ENCODE measurements at places on chromosomes 7 and 10. TPM values are rescaled to one million over a fixed set of nuclear protein-coding genes. Genes with fewer than 3 reads are reported as not detected.

GRCh38 chr10:70618663-70619062 lies 16.1 kb upstream of the PRF1 start:
- DNase-seq: no peak

GRCh38 chr10:19077276-19077675 lies 28.7 kb downstream of the MALRD1 start:
- DNase-seq: no peak

DNA sequence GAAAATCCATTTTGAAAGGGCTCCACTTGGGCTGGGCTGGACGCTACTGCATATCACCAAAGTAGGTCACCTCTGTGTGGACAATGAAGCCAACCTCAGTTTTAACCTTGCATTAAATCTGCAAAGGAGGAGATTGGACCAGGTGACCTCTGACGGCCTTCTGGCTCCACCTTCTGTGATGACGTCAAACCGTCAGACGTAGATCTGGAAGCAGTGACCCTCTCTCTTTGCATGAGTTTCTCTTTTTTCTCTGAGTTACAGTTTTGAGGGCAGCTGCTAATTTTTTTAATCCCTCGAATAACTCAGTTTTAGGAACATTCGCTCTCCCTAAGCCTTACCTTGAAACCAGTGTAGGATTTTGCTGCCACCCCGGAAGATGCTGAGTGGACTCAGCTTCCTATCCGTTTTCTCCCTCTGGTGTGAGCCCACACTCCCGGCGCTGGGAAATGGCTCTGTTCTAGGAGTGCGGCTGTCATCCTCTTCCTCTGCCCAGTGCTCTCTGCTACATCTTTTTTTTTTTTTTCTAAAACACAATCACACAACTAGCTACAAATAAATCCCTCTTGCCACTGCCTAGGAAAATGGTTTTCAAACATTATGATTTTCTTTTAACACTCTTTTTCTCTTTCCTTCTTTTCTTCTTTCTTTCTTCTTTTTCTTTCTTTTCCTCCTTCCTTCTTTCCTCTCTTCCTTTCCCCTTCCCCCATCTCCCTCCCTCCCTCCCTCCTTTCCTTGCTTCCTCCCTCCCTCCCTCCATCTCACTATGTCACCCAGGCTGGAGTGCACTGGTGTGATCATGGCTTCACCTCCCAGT lies 27.7 kb upstream of the NMT2 start:
- DNase-seq: no peak

GRCh38 chr10:27564880-27565279 lies 60.8 kb downstream of the RAB18 start:
- no peak for DNase-seq

GRCh38 chr10:80421707-80422536 lies 13.6 kb downstream of the PRXL2A start:
- no peak for DNase-seq

DNA sequence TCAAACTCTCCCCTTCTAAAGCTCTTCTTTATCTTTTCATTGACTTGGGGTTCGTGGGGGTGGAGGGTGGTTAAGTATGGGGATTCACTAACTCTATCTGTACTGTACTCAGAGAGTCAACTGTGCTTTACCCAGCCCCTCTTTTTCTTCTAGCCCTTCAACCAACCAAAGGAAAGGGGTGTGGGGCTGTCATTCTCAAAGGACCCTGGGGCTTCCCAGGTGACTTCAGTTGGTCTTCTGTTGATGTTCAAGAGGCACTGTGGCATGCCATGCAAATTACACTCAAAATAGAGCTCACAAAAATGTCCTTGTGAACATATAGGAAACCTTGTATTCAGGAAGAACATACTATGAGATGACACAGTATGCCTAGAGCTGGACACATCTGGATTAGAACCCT lies 16.9 kb upstream of the RHOBTB1 start:
- no peak for DNase-seq

GRCh38 chr7:83111391-83111790 lies 51.3 kb downstream of the PCLO start:
- no peak for DNase-seq

DNA sequence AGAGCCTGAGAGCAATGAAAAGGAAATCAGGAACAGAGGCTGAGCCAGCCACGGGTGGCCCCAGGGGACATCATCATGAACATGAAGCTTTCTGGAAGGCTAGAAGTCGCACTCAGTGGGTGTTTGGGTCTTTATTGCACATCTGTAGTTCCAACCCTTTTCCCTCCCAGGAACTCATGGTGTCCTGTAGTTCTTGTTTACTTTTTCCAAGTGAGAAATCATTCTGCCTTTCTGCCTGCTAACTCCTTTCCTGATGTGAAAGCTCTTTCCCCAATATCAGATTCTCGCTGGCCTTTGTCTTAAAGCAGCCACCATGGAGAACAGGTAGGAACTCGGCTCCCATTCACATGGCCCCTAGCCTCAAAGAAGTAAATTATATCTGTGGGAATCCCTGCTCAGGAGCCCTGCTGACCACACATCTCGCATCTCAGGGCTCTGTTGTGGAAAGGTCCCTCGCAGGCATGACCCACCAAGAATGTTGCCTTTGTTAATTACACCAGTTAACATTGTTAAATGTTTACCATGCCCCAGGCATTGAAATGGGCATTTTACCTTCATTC lies 542.7 kb downstream of the TNS3 start:
- DNase-seq: no peak

- no peak for DNase-seq
These were observed 17.5 kb upstream of the CDH23 start for GRCh38 chr10:71379118-71379766.

- no peak for DNase-seq
These were observed 59.5 kb upstream of the CAV2 start for GRCh38 chr7:116439841-116440549.

- peak; percentile 1 for DNase-seq
These were observed 33.4 kb upstream of the PLPP4 start for GRCh38 chr10:120423431-120424197.

DNA sequence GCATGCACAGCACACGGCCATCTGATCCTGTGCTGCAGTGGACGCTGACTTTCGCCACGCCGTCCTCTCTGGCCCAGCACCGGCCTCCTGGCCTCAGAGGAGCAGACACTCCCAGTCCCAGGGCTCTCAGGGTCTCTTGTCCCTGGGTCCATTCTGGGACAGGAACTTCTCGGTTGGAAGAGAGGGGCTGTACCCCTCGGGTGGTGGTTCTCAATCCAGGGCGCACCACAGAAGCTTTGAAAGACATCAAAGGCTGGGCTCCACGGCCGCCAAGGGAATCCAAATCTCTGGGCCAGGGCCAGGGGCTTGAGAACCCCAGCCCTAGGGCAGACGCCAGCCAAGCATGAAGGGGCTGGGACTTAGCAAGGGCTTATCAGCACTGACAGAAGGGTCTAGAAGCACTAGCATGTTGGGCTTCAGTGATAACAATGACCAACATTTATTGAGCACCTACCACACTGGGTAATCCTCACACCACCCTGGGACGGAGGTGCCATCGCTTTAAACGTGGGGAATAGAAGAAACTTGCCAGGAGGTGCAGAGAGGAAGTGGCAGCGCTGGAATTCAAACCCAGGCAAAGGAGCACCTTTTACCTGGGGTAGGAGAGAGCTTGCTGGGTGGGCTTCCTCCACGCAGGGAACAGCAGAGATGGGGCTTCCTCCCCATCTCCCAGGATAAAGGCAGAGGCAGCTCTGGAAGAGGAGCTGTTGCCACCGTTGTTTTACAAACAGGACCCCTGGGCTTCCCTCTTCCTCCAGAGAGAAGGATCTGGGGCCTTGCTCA lies 1.8 kb upstream of the PYROXD2 start:
- no peak for DNase-seq

DNA sequence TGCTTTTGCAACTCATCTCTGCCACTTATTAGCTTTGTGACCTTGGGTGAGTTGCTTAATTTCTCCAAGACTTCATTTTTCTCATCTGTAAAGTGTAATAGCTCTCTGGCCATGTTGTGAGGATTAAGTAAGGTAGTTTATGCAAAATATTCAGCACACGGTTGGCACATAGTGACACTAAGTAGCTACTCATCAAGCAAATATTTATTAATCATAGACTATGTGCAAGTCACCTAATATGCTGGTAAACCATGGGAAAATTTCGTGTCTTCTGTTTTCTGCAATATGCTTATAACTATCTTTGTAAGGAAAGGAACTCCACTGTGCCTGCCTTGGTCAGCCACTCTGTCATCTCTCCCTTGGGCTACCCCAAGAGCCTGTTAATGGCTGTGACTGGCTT lies 50.3 kb upstream of the EGR2 start:
- no peak for DNase-seq

GRCh38 chr7:128755819-128756476 lies 16.8 kb downstream of the CALU start:
- DNase-seq: no peak

Gene ITPRID1
- total RNA-seq: not detected

Gene MRPS33
- total RNA-seq: 70.8 TPM

Gene VPS37D
- 12.4 TPM for total RNA-seq

Gene FAM204A
- 51.9 TPM for total RNA-seq
